Islet precursor cell (in vitro differentiated cells): ENCODE measurements at places on chromosomes 2 and 18.

GRCh38 chr2:169108099-169108884 is 38.9 kb downstream of the DHRS9 start:
- DNase-seq = no peak

GRCh38 chr2:25473758-25474340 is 132.1 kb upstream of the DNMT3A start:
- DNase-seq = no peak

DNA sequence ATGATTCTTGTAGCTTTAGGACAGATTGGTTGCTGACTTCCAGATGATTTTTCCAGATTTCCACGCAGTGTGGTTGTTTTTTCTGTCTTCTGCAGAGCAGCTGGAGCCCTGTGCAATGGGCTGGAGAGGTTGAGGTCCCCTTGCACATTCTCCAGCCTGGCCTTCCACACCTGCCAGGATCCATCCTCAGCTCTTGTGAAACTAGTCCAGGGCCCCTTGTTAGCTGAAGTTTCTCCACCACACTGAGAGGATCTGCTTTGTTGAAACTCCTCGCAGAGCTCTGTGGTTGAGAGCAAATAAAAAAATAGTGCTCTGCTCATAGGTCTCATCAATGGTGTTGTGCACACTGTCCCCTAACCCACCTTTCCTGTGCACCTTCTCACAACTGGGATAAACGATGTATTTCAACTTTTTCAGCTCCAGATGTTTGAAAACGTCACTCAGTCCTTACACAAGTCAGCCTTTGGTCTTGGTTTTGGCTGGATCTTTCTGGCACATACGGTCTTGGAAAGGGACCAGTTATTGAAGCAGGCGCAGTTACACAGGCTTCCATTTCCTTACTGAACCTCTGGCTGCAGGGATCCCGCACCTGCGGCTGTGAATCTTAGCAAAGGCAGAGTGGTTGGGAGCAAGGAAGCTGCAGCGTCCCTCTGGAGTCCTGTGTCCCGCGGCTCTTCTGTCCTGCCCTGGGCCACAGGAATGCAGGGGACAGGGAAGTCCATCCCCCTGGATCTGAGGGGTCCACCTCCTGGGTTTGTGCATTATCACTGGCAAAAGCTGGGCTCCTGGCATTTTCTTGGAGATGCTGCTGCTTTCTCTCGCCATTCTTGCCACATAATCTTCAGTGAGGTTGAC is 272.0 kb upstream of the DSEL start:
- no peak for DNase-seq

GRCh38 chr18:55407191-55407590 is 180.8 kb downstream of the TCF4 start:
- no peak for DNase-seq

- DNase-seq = no peak
These were observed 78.2 kb downstream of the HRH4 start for GRCh38 chr18:24538414-24539264.

GRCh38 chr18:49723648-49724180 is 89.6 kb downstream of the ACAA2 start:
- peak; percentile 88 for DNase-seq

DNA sequence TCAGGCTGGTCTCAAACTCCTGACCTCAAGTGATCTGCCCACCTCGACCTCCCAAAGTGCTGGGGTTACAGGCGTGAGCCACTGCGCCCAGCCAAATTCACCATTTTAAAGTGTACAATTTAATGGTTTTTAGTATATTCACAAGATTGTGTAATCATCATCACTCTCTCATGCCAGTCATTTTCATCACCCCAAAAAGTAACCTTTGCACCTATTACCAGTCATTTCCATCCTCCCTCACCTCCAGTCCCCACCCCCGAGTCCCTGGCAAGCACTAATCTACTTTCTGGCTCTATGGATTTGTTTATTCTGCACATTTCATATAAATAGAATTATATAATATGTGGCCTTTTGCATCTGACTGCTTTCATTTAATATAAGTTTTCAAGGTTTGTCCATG is 10.8 kb downstream of the PCBP1 start:
- DNase-seq = no peak
